NCI-H446 treated with DMSO at 0.1 percent for 48 hours (cell line): ENCODE measurements at places on chromosomes 11 and 22.
A peak's percentile ranks its signal among the peaks of the same experiment; 100 is the strongest.

DNA sequence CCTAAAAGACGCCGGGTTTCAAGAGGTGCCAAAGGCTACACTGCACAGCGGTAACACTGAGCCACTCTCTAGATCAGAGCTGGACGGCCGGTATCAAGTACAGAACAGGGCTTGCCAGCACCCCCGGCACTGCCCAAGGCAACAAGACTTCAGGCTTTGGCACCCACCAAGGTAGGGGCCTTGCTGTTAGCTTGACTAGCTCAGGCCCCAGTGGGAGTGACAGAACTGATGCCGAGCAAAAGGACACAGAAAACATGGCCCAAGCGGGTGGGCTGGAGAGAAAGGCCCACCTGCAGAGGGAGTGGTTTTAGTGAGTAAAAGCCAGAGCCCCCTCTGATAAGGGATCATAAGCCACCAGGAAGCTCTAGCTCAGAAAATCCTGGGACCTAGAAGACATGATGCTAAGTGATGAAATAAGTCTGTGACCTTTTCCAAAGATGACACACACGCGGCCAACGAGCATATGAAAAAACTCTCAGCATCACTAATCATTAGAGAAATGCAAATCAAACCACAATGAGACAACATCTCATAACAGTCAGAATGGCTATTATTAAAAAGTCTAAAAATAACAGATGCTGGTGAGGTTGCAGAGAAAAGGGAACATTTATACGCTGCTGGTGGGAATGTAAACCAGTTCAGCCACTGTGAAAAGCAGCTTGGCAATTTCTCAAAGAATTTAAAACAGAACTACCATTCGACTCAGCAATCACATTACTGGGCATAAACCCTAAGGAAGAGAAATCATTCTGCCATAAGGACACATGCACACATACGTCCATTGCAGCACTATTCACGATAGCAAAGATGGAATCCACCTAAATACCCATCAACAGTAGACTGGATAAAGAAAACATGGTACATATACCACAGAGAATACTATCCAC is 12.9 kb downstream of the EHD1 start:
- DNase-seq: no peak

DNA sequence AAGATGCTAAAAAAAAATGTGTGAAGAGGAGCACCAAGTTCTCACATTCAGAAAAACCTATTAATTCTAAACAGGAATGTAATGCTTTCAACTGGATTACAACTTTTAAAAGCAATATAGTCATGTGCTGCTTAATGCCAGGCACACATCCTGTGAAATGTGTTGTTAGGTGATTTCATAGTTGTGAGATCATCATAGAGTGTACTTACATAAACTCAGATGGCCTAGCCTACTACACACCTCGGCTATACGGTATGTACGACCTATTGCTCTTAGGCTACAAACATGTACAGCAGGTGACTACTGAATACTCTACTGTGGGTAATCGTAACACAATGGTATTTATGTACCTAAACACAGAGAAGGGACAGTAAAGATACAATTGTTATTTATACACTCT is 142.3 kb downstream of the RBFOX2 start:
- DNase-seq: no peak

- DNase-seq: no peak
These were observed 27.8 kb downstream of the LIMK2 start for GRCh38 chr22:31239771-31240370.

DNA sequence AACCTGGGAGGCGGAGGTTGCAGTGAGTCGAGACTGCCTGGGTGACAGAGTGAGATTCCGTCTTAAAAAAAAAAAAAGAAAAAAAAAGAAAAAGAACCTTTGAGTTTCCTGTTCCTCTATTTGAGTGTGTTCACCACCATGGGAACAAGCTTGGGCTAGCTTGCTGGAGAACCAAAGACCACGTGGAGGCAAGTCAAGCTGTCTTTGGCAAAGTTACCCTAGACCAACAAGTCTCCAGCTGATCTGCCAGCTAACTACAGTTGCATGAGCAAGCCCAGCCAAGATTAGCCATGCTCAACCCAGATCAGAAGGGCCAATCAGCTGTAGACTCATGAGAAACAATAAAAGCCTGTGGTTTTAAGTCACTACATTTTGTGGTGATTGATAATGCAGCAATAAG is 29.7 kb downstream of the SLN start:
- no peak for DNase-seq

DNA sequence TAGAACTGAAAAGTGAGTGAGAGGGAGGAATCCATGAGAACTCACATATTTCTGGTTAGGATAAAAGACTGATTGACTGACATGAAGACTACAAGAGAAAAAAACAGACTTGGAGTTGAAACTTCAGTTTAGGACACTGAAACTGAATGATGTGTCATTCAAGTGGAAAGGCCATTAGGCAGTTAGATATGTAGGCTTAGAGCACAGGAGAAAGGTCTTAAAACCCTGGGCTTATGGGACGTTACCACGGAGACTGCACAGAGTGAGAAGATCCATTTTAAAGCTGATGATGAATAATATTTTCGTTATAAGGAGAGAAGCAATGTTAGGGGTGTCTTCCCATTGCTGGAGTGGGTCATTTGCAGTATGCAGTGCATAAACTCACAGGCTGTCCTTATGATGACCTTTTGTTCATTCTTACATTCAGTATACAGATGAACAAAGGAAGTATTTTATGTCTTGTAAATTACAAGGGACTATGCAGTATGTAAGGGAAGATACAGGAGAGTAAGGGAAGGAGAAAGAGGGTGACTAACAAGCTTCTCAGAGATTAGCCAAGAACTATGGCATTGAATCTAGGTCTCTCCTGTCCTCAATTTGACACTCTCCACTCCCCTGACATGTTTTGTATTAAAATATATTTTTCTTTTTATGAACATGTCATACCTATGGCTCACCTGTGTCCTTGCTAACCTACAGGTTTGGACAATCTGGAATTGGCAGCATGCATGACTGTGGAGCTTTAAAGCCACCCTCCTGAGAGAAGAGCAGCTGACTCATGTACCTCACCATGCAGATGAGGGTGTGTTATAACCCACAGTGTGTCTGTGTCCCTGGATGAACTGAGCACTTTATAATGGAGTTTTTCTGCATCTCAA is 63.7 kb downstream of the MAML2 start:
- DNase-seq: no peak

DNA sequence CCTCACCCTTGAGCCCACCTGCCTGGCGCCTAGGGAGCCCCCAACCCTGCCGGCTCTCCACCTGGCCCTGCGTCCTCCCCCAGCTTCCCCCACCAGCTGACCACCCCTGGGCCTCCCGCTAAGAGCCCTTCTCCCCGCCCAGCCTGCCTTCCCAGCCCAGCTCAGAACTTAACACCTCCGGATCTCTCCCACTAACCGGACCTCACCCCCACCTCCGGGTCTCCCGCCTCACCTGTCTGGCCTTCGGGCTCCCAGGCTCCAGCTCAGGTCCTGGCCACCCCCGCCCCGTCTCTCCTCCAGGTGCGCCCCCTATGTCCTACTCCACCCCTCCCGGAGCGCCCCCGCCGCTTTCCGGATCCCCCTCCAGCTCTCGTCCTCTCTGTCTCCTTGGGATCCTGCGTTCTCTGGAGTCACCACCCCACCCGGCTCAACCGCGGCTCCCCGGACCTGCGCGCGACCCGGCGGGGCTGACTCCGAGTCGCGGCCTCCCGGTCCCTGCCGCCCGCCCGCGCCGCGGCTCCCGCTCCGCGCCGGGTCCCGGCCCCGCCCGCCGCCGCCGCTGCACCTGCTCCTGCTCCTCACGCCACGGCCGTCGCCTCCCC is at the start of gene KCNJ11:
KCNJ11 (minus strand) TSS at position 51 of the 602 bp plus-strand sequence. CDS start 568 bp downstream, outside the sequence.
- DNase-seq: no peak

GRCh38 chr11:60641940-60642339 is 57.5 kb upstream of the MS4A8 start:
- no peak for DNase-seq

GRCh38 chr11:119121008-119121810 is at the start of gene HINFP:
Gene HINFP (plus strand): TSS chr11:119121580. CDS start chr11:119126945, 5,365 bp downstream.
- peak; percentile 99 for DNase-seq

DNA sequence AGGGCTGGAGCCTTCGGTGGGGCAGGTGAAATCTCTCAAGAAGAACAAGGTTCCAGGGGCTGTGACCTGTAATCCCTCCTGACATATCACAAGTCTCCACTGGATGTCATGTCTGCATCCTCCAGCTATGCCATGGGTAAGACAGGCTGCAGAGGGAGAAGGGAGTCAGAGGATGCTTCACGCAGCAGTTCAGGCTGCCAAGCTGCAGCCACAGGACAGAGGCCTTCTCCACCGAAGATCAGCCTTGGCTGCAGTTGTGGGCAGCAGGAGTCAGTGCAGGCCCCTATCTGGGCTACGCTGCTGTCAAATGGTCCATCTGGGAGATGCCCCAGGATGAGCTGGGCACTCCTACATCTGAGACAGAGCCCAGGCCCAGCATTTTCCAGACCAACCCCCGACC is 25.0 kb downstream of the DKK3 start:
- DNase-seq: no peak

- DNase-seq: no peak
These were observed 28.3 kb downstream of the SNU13 start for GRCh38 chr22:41660416-41660815.
